Hematopoietic multipotent progenitor cell treated with erythropoietin and hydrocortisone succinate and interleukin-3 and kit ligand, for 8 days (in vitro differentiated cells): ENCODE measurements at places on chromosomes 16 and 17.
A peak's percentile ranks its signal among the peaks of the same experiment; 100 is the strongest.

- no peak for DNase-seq
These were observed 86.4 kb downstream of the GAS7 start for GRCh38 chr17:10111907-10112452.

DNA sequence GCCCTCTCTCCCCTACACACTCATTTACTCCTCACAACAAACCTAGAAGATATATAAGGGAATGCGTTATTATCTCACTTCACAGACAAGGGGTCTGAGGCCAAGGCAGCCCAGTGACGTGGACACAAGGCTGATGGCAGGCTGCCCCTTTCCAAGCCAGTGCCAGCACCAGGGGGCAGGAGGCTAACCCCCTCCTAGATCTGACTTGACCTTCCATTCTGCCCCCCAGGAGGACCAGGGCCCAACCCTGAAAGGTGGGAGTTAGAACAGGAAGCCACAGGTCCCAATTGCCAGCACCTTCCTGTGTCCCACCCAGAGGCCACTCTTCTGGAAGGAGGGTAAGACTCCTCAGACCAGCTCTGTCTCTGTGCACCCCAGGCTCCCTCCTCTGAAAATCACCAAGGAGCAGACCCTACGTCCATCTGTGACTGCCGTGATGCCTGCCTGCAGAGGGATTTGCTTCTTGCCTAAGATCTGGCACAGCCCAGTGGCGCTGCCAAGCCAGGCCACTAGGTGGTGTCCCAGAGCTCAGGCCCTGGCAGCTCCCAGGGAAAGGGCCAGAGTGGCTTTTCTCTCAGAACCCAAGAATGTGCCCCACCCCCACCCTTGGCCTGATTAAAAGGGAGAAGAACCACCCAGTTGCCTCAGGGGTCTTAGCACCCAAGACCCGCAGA lies 42.4 kb upstream of the MRPS23 start:
- peak; percentile 76 for DNase-seq

- peak; percentile 47 for DNase-seq
These were observed 1.9 kb upstream of the CAPN15 start for GRCh38 chr16:525520-526180.

DNA sequence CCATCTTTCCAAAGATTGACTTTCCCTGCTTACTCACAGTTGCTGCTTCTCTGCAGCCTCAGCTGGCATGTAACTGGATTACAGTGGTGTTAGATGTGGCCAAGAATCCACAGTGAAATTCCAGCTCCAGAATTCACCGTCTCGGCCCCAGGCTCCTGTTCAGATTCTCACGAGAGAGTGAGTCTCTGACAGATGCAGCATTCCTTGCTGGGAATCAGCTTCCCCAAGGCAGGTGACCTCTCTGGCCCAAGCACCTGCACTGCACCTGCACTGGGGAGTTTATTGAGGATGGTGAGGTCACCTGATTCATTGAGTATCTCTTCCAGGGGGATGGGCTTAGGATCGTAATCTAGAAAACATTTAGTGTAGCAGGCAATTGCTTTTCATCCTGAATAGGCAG lies 600.5 kb upstream of the RBFOX1 start:
- DNase-seq, result no peak

DNA sequence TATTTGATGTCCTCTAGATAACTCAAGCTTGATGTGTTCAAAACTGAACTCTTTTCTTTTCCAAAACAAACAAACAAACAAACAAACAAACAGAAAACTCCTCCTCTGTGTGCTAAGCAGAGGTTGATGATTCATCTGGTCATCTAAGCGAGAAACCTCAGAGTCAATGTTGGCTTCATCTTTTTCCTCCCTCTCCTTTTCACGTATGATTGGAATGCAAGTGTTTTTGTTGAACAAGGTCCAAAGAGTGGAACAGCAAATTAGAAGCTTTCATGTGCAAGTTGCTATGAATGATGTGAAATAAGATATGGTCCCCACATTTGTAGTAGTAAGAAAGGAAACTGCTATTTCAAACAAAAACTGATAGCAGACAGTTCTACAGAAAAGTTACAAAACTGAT lies 52.5 kb downstream of the TBX4 start:
- DNase-seq, result no peak

GRCh38 chr17:75270218-75270965 lies 639 bp downstream of the MIF4GD start:
- peak; percentile 74 for DNase-seq

- DNase-seq, result no peak
These were observed 18.8 kb downstream of the TTYH2 start for GRCh38 chr17:74231928-74232907.

DNA sequence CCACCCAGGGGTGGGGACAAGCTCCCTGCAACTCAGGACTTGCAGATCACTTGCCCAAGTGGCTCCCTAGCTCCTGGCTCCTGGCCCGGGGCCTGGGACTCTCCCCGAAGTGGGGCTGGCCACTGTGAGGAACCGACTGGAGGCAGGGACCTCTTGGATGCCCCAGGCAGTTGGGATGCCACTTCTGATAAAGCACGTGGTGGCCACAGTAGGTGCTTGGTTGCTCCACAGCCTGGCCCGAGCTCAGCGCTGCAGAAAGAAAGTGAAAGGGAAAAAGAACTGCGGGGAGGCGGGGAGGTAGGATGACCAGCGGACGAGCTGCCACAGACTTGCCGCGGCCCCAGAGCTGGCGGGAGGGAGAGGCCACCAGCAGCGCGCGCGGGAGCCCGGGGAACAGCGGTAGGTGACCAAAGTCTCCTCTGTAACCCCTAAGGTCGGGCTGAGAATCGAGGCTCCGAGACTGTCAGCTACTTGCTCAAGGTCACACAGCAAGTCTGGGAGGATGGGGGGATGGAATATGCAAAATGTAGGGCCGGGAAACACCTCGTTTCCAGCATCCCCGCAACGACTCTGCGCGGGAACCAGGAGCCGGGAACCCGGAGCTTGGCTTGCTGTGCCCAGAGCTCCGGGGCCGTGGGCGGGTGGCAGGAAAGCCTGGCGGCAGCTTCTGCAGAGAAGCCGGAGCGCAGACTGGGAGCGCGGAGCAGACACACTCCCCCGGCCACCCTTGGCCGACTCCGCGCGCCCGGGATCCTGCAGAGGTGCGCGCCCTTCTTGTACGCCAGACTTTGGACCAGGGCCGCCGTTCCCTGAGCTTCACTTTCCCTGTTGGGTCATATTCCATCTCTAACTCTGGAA lies 1.9 kb downstream of the CIITA start:
- peak; percentile 43 for DNase-seq

GRCh38 chr16:74219706-74220105 lies 76.9 kb upstream of the PSMD7 start:
- DNase-seq, result no peak

- no peak for DNase-seq
These were observed 990 bp downstream of the SLC5A11 start for GRCh38 chr16:24846548-24847357.

- no peak for DNase-seq
These were observed 24.6 kb downstream of the HOXB1 start for GRCh38 chr17:48506246-48506645.

GRCh38 chr16:12431561-12431960 lies 372.1 kb downstream of the CPPED1 start:
- no peak for DNase-seq

DNA sequence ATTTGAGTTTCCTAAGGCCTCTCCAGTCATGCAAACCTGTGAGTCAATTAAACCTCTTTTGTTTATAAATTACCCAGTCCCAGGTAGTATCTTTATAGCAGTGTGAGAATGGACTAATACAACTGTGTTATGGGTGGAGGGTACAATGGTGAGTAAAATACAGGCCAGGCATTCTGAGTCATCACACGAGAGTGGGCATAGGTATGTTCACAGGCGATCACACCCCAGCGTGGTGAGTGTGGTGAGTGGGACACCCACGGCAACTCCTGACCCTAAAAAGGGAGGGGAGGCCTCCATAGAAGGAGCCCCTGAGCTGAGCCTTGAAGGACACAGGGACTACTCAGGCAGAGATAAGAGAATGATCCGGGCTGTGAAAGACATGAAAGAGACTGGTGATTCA lies 22.6 kb upstream of the MAPT start:
- no peak for DNase-seq

DNA sequence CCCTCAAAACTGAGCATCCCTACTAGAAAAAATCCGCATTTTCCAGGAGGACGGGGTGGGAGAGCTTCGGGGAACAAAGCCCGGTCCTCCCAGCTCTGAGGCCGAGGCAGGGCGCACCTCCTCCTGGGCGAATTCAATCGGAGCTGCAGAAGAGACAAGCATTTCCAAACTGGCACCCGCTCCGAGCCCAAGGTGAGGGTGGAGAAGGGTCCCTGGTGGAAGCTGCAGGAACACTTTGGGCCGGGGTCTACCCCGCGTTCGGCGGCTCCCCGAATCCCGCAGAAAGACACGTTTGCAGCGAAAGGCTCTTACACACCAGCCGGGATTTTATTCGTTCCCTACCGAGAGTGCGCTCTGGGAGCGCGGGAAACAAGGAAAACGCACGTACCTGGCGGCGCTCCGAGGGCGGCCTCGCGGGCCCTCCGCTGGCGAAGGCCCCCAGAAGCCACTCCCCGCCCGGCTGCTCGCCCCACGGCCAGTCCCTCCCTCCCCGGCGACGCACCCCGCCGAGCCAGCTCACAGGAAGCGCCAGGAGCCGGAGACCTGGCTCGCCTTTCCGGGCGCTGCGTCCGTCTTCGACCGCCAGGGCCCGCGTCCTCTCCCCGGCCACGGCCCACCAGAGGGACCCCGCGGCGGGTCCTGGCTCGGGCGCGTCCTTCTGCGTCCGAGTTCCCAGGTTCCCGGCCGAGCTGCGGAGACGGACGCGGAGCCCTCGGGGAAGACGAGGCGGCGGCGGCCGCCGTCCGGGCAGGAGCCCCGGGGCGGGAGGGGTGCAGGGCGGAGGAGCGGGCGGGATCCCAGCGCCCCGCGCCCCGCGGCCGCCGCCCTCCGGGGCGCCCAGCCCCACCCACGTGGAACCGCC lies 49.8 kb upstream of the BAHCC1 start:
- peak; percentile 47 for DNase-seq

GRCh38 chr17:73431401-73432205 lies 119.8 kb upstream of the CDC42EP4 start:
- DNase-seq, result no peak

DNA sequence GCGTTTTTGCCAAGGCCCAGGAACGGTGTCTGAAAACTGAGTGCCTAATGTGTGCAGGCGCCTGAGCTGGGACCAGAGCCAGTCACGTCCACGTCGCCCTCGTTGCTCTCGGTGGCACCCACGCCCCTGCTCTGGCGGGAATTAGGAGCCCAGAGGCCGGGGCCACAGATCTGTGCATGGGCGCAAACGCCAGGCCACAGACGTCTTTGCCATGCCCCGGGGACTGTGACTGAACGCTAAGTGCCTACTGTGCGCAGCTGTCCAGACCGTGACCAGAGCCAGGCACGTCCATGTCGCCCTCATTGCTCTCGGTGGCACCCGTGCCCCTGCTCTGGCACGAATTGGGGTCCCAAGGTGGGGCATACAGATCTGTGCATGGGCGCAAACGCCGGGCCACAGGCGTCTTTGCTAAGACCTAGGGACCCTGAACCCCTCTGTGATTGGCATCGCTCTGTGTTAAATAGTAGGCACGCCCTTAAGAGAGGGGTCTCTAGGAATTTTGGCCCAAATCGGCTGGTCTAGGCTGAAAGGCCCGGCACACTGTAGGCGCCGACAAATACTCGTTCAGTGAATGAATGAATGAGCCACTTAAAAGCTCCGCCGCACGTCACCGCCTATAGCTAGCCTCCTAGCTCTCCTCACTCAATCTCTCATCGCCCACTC lies 827 bp upstream of the UBALD1 start:
- no peak for DNase-seq

- no peak for DNase-seq
These were observed 14.0 kb downstream of the METTL9 start for GRCh38 chr16:21613361-21613760.
